ENCODE measurements at places on chromosomes 4 and X. TPM values are rescaled to one million over a fixed set of nuclear protein-coding genes. Genes with fewer than 3 reads are reported as not detected.

MAGEB6B gene
- polyA plus RNA-seq = not detected

TLR1 gene
- 0.88 TPM for polyA plus RNA-seq

ZAR1 gene
- polyA plus RNA-seq = not detected

PAK3 gene
- polyA plus RNA-seq = 0.51 TPM

RHOXF1 gene
- polyA plus RNA-seq = not detected

NPY2R gene
- polyA plus RNA-seq = not detected

TMPRSS11B gene
- polyA plus RNA-seq = not detected

SLC26A1 gene
- polyA plus RNA-seq = 0.05 TPM

GAGE12H gene
- not detected for polyA plus RNA-seq

AREG gene
- 2.4 TPM for polyA plus RNA-seq

ADAM29 gene
- polyA plus RNA-seq = not detected

C4orf54 gene
- not detected for polyA plus RNA-seq

ETDA gene
- not detected for polyA plus RNA-seq

GYPA gene
- polyA plus RNA-seq = not detected

GPR143 gene
- 0.05 TPM for polyA plus RNA-seq

BEND4 gene
- not detected for polyA plus RNA-seq

CXorf65 gene
- not detected for polyA plus RNA-seq

BMPR1B gene
- polyA plus RNA-seq = 0.60 TPM

UGT2B17 gene
- not detected for polyA plus RNA-seq

TMEM255A gene
- polyA plus RNA-seq = 0.04 TPM

RIPPLY1 gene
- polyA plus RNA-seq = not detected

TKTL2 gene
- not detected for polyA plus RNA-seq

SERTM2 gene
- polyA plus RNA-seq = 0.02 TPM

CHRNA9 gene
- polyA plus RNA-seq = not detected

NIPAL1 gene
- 0.22 TPM for polyA plus RNA-seq

GAB3 gene
- 2.5 TPM for polyA plus RNA-seq

CLCN4 gene
- 1.6 TPM for polyA plus RNA-seq

FRG2 gene
- polyA plus RNA-seq = not detected

SGMS2 gene
- 13.3 TPM for polyA plus RNA-seq

NDNF gene
- not detected for polyA plus RNA-seq

ELF2 gene
- polyA plus RNA-seq = 30.0 TPM

HSPA4L gene
- 4.9 TPM for polyA plus RNA-seq

PLP2 gene
- 79.6 TPM for polyA plus RNA-seq

ZFP92 gene
- 0.02 TPM for polyA plus RNA-seq

NALF2 gene
- polyA plus RNA-seq = not detected

SOX3 gene
- polyA plus RNA-seq = not detected

NXF3 gene
- not detected for polyA plus RNA-seq
